ENCODE measurements at places on chromosomes 3 and 15.

GRCh38 chr15:76512971-76513370 lies 176.4 kb downstream of the ISL2 start:
- no peak for DNase-seq

DNA sequence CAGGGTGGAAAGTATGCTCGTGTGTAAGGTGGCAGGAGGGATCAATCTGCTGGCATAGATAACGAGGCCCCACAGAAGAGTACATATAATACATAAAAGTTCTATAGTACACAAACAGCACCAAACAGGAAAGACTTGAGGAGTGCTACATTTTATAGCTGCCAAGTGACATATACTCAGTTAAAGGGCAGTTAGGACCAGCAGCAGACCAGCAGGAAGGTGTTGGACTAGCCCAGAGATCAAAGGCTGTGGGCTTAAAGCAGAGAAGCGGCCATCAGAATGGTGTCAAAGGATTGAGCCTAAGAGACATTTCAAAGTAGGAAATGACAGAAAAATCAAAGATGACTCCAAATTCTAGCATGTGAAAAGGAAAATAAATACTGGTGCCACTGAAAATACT lies 34.5 kb downstream of the SFMBT1 start:
- no peak for DNase-seq

GRCh38 chr3:11641316-11641682 lies 2.4 kb downstream of the VGLL4 start:
- DNase-seq = no peak

DNA sequence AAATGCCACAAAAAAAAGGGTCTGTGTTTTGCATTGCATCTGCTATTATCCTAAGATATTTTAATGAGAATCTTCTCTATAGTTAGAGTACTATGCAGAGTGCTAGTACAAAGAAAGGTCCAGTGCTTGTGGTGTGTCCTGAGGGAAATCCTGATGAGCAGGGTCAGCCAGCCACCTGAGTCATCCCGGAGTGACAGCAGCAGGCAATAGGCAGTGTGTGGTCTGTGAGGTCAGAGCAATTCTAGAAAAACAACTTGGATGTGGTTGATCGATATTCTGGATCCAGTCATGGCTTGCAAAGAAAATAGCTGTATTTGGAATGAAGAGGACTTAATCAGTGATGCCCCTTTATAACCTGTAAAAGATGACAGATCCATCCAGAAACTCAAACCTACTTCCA lies 119.2 kb downstream of the CTNNB1 start:
- no peak for DNase-seq

DNA sequence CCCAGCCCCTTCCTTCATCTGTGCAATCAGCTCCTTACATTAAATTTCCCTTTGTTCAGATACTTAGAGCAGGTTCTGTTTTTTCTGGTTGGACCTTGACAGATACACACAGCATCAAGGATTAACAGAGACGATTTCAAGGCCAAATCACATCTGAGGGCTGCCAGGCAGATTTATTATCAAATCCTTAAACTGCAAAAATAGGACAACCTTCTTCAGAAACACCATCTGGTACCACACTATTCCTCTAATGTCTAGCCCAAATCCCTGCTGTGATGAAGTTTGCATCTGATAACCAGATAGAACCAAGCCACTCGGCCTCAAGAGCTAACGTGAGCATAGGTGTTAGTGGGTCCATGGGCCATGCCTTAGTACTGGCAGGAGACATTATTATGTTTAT lies 250.7 kb upstream of the PROK2 start:
- no peak for DNase-seq

GRCh38 chr3:127660621-127661251 lies 12.0 kb upstream of the ABTB1 start:
- no peak for DNase-seq

GRCh38 chr15:45631776-45632175 lies 3.1 kb upstream of the SQOR start:
- DNase-seq = no peak

- DNase-seq = no peak
Observed at GRCh38 chr3:57068437-57069089, 8.1 kb downstream of the SPATA12 start.

GRCh38 chr3:171001250-171001893 lies 25.1 kb downstream of the SLC2A2 start:
- no peak for DNase-seq

GRCh38 chr3:37465174-37465573 lies 290.8 kb upstream of the LRRFIP2 start:
- DNase-seq = no peak

DNA sequence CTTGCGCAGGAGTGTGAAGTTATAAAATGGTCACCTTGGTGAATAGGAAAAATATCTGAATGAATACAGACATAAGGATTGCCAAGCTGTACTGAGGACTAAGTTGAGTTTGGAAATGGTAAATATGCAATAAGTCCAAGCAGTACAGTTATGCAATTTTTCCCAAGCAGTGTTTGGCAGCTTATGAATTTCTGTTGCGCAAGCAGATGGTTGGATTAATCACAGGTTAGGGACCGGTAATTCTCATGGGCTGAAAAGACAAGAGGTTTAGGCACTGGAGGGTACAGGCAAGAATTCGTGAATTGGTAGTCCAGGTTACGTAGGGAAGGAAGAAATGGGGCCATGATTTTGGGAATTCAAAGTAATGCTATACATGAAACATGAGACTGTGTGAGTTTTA lies 210.3 kb downstream of the RAP2B start:
- DNase-seq = no peak

DNA sequence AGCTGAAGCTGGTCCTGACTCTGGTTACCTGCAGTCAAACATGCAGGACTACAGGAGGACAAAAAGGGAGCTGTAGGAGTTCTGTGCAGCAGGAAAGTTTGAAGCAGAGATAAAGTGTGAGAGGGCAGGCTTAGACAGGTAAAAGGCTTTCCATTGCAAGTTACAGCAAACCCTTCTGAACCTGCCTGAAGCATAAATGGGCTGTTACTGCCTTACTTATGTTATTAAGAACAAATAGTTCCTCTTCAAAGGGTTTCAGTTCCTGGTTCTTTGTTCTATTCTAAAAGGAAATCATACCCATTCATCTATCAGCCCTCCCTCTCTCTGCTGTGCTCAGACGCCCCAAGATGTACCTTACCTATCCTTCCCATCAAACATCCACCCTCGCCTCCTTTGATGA lies 52.4 kb upstream of the CACNA2D3 start:
- DNase-seq = no peak

- DNase-seq = no peak
Observed at GRCh38 chr3:176909044-176909443, 288.2 kb downstream of the TBL1XR1 start.

DNA sequence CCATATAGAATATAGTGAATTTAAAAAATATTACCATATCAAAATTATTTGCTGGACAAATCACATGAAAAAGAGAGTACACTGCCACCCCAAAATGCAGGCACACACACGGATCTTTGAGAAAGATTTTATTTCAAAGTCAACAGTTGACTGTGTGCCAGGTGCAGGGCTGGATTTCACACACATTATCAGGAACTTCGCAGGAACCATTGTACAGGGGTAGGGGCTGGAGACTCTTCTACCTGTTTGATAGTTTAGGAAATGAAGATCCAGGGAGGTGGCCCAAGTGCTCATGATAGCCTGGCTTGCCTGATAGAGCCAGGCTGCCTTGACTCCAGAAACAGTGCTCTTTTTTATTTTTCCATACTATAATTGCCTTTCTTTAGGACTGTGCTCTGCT lies 54.2 kb downstream of the IL1RAP start:
- DNase-seq = no peak

DNA sequence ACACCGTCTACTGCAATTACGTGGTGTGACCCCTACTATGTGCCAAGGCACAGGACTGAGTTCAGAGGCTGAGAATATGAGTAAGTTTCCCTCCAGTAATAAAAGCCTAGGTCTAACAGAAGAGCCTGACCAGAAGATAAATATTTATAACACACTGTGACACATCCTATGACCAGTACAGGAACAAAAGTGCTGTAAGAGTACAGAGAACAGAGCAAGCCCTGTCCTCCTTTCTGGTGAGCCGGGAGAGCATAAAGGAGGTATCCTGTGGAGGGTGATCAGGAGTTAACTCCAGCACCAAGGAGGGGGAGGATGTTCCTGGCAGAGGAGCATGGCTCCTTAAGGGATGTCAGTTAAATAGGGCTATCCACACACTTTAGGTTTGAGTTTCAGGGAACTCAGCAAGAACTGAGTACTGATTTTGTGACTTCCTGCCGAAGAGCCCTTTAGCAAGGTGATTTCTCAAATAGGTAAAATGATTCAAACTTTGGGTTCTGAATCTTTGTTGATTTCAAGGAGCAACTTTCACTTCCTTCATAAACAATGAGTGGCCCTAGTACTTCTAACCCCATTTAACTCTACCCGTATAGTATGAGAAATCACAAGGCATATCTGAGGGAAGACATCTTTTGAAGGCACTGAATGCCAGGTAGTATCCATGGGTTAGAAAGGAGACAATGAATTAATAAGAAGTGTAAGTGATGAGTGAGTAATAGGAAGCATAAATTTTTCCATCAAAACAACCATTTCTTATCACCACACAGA lies 198.0 kb downstream of the THRB start:
- DNase-seq = no peak

DNA sequence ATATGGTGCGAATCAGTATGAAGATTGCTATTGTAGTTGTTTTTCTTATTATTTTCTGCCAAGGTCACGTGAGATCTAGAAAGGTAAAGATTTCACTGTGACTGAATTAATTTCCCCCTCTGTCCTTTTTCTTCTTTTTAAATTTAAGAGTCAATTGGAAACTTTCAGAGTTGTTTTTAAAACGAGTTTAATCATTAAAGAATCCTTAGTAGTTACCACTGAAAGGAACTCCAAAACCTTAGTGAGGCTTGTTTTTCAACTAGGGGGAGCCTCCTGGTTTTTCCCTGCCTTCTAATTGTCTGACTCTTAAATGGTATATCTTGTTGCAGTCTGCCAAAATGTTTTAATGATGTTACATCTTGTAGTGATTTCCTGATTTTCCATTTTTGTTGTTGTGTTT lies 17.6 kb downstream of the P2RY12 start:
- DNase-seq = no peak

GRCh38 chr3:72190050-72190449 lies 405.1 kb upstream of the PROK2 start:
- DNase-seq = no peak

GRCh38 chr15:71301958-71302621 lies 186.8 kb downstream of the THSD4 start:
- DNase-seq = no peak

DNA sequence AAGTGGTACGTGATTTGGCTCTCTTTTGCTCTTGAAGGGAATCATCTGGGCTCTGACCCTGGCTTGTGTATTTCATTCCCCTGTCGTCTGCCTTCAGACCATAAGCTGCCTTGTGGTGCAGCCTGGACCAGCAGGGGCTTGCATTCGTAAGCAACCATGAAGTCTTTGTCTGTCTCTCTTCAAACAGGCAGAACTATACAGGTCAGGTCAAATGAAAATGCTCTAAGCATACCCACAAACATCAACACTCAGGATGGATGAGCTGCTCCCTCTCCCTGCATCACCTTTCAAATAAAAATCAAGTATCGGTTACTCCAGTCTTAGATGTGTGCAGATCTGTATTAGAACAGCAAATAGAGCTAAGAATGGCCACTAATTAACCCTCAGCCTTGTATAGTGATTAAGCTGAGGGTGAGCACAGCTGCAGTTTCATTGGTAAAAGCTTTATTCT lies 268.6 kb upstream of the UBE2E1 start:
- DNase-seq = no peak

GRCh38 chr3:141308588-141309218 lies 59.6 kb upstream of the ZBTB38 start:
- peak; percentile 52 for DNase-seq

- no peak for DNase-seq
Observed at GRCh38 chr15:39494462-39494861, 86.4 kb upstream of the THBS1 start.

- no peak for DNase-seq
Observed at GRCh38 chr15:40337597-40337996, 3.1 kb downstream of the CCDC9B start.

- no peak for DNase-seq
Observed at GRCh38 chr3:171290680-171291079, 169.5 kb downstream of the TNIK start.

DNA sequence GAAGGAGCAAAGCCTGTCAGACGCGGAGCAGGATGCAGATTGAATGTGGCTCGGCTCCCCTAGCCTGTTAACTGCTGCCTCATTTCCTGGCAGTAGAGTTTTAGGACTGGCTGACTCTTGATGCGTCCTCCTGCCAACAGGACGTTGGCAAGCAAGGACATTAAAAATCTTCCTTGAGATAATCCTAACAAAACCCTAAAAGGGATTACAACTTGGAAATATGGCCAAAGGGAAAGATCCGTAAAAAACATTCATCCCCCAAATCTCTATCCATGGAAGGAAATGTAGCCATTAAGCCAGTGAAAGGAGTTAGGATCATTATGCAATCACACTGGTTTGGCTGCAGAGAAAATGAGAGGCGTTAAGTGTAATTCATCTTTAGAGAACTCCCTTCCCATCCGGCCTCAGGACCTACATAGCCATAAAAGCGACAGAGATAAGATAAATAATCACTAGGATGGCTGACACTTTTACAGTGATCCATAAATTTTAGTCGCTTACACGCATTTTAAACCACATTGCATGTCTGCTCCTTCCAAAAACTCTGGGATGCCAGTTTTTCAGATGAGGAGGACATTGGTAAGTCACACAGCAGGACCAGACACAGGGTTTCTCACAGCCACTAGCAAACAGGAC lies 44.5 kb upstream of the C3orf80 start:
- no peak for DNase-seq

GRCh38 chr3:11606865-11607440 lies 36.8 kb downstream of the VGLL4 start:
- no peak for DNase-seq

DNA sequence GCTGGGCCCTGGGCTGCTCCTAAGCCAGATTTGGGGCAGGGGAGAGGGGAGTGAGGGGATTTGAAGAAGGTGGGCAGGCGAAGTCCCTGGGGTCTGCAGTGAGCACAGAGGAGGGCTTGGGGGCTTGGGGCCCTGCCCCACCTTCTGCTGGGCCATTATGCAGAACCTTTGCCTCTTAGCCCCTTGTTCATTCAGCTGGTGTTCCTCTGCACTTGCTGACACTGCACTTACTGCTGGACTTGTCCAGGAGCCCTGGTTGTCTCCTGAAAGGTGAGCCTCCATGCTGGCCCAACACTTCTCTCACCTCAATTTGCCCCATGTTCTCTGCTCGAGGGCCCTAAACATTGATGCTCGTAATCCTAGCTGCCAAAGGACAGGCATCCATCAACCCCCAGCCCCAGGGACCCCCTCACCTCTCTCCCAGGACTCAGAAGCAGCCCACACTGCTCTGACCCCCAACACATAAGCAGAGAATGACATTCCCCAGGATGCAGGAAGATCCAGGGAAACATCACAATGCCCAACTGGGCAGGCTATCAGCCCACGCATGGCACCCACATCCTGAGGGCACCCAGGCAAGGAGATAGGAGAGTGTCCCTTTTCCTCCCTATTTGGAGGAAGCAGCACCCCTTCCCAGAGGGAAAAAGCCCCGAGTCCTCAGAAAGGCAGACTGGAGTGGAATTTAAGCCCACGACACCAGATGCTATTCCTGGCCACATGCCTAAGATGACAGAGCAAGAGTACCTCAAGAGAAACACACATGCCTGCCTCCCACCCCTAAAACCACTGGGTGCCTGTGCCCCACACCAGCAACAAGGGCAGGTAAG lies 76.8 kb downstream of the ADCY5 start:
- DNase-seq = no peak

- DNase-seq = no peak
Observed at GRCh38 chr3:179806177-179806576, 153.3 kb downstream of the USP13 start.

Measured in ovary (tissue), 10 donors.